ENCODE measurements at places on chromosomes 1 and 21. TPM values are rescaled to one million over a fixed set of nuclear protein-coding genes. Genes with fewer than 3 reads are reported as not detected.

KCNK1 gene
- 0.56 TPM for total RNA-seq

SH2D1B gene
- total RNA-seq, result not detected

OR2T2 gene
- total RNA-seq, result not detected

OR2L13 gene
- total RNA-seq, result under 0.01 TPM

S100A6 gene
- 730 TPM for total RNA-seq

NFIA gene
- total RNA-seq, result 4.2 TPM

LAPTM5 gene
- total RNA-seq, result 0.28 TPM

COA6 gene
- 20.9 TPM for total RNA-seq

FLG2 gene
- not detected for total RNA-seq

SMIM1 gene
- total RNA-seq, result not detected

LRRC38 gene
- total RNA-seq, result 0.28 TPM

STIL gene
- 4.2 TPM for total RNA-seq

CLDN8 gene
- not detected for total RNA-seq

PTGFR gene
- 16.9 TPM for total RNA-seq

RNU1-4 gene
- total RNA-seq, result under 0.01 TPM

PCP4L1 gene
- under 0.01 TPM for total RNA-seq

OPRD1 gene
- total RNA-seq, result not detected

HCRTR1 gene
- total RNA-seq, result not detected

AMY2A gene
- not detected for total RNA-seq

C21orf58 gene
- total RNA-seq, result 6.9 TPM

FAAH gene
- total RNA-seq, result 2.0 TPM

CELA3A gene
- total RNA-seq, result not detected

GPR25 gene
- total RNA-seq, result not detected

SRM gene
- total RNA-seq, result 14.4 TPM
